ENCODE measurements at places on chromosomes 12 and 14.

- no peak for DNase-seq
Observed at GRCh38 chr12:75816897-75817296, 214.7 kb downstream of the PHLDA1 start.

DNA sequence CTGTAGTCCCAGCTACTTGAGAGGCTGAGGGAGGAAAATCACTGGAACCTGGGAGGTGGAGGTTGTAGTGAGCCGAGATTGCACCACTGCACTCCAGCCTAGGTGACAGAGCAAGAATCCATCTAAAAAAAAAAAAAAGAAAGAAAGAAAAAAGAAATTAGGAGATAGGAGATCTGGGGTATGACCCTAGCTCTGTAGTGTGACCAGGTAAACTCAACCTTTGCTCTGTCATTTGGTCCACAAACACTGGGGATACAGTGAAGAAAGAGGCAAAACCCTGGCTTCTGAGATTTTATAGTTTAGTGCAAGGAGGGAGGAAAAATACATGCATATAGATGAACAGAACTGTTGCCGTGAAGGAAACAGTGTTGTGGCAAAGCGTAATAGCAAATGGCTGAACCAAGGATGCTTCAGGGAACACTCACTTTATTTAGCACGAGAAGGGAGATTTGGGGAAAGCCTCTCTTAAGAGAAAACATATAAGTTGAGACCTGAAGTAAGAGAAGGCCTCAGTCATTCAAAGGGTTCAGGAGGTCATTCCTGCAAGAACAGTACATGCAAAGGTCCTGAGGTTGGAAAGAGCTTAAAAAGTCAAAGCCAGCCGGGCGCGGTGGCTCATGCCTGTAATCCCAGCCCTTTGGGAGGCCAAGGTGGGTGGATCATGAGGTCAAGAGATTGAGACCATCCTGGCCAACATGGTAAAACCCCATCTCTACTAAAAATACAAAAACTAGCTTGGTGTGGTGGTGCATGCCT lies 29.6 kb upstream of the ATXN2 start:
- no peak for DNase-seq

- DNase-seq, result no peak
Observed at GRCh38 chr12:12757121-12757520, 28.3 kb upstream of the APOLD1 start.

DNA sequence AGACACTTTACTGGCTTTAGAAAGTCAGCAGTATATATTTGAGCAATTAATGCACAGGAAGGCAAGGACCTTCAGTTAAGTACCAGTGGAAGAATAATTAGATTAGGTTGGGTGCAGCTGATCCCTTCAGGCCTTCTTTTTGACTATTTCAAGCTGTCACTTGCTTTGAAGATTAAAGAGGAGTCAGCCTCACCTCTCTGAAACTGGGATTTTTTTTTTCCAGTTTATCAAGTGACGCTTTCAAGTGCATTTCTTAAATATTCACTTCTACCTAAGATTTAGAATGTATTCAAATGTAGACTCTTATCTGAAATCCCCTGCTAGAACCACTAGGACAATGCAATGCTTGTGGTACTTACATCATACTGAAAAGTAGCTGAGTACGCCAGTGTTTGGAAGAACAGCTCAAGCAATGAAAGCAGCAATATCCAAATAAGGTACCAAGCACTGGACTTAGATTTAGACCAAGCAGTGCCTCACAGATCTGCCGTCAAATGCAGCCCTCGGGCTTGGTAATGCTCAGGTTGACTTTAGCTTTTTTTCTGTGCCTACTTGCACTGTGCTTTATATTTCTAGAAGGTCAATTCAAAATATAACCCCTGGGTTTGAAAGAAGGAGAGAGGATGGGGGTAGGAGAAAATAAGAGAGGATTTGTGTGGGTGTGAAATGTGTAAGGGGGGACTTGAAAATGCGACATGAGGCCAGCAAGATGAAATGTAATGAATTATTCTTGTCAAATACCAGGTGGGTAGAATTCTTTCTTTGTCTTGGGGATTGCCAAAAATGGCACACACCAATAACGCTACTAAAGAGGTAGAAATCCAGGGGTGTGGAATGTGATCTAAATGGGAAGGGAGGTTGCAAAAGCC lies 3.7 kb upstream of the FERMT2 start:
- DNase-seq, result no peak
